ENCODE measurements at places on chromosomes 1 and 21.

DNA sequence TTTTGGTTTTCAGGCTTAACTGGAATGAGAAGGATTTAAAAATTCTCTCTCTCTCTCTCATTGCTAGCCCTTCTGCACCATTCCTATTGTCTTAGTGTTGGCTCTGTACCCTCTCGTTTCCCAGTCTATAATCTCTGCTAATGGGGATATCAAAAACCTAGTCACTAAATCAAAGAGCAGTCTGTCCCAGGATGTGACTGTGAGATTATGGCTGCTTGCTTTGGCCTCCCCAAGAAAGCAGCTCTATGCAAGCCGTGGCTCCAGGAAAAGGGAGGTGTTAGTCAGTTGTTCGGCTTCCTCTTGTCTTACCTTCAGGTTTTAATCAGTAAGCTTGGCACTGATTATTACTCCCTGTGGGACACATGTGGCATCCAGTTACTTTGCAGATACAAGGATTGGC lies 468.8 kb downstream of the USP25 start:
- no peak for DNase-seq

- DNase-seq: no peak
Observed at GRCh38 chr1:204435872-204436271, 24.3 kb upstream of the PPP1R15B start.

GRCh38 chr1:214341932-214342331 lies 61.0 kb downstream of the SMYD2 start:
- DNase-seq: no peak

DNA sequence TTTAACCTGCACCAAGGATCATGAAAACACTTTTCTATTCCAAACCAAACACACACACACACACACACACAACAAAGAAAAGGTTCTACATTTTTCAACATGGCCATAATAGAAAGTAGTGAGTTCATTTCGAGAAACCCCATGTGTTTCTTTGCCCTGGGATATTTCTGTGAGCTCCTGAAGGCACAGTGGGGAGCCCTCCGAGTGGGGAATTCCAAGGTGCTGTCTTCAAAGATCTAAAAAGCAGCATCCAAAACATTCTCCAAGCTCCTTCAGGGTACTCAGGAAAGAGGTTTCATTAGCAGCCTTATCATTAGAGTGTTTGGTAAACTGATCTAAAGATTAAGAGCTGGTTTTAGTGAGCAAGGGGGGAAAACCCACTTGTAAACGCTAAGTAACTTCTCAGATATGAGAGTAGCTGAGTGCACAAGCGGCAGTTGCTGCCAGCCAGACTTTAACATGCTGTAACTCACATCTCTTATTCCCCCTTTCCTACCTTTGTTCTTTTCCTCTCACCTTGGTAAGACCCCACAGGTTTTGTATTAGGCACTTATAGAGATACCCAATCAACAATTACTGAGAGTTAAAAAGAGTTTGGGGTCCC lies 38.3 kb downstream of the ZC3H11B start:
- DNase-seq: no peak

- no peak for DNase-seq
Observed at GRCh38 chr1:28755701-28756100, 19.0 kb downstream of the YTHDF2 start.

GRCh38 chr1:46516200-46516950 lies 26.7 kb downstream of the DMBX1 start:
- DNase-seq: no peak

DNA sequence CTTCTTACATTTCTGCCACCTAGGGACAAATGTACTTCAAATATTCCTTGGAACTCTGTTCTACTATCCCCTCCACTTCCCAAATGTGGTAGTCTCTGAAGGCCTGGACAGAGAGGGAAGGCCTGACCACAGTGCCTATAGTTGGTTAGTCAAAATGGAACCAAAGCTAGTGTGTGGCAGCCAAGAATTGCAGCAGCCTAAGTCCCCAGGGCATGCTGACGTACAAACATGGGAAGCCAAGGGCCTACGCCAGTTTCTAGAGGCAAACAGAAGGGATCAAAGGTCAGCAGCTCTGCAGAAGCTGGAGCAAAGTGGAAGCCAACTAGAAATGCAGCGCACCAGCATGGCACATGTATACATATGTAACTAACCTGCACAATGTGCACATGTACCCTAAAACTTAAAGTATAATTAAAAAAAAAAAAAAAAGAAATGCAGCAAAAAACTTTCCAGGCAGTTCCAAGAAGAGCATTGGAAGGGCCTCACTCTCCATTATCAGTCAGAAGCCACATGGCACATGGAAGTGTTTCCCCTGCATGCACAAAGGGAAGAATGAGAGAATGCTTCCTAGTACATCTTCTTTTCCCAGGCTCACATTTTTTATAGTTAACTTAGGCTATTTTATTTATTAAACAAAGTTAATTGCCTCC lies 39.4 kb upstream of the GADD45A start:
- peak; percentile 41 for DNase-seq

DNA sequence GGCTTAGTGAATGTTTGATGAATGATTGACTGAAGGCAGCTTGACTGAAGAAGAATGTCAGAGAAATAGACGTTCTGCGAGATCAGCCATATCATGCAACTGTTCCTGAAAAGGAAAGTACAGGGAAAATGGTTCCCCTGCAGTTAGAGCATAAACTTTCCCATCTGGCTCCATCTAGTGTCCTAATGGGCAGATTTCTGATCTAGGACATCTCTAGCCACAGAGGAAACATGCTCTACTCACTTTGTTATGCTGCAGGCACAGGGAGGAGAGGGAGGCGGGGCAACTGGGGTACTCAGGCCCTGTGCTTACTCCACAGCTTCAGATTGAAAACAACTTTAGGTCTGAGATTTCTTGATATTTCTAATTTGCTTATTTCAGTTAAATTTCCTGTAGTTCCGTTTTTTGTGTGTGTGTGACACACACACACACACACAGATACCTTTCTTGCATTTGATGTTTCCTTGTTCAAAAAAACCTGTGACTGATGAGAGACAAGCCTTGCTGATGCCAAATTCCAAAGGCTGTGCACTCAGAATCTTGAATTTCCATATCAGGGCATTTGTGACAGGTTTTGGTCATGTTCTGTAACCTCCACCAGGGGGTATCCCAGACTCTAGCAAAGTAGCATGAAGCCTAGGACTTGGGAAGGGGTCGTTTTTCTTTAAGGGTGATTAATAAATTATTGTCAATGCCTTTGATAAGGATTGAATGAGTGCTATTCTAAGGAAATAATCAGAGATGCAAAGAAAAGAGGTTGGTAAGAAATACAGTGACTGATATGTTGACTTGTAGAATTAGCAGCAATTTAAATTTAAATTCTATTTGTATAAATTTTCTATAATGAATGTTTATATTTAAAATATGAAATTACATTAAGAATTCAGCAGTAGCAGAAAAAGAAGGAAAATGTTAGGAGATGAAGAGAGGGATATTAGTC lies 139.7 kb upstream of the BEND5 start:
- peak; percentile 20 for DNase-seq

DNA sequence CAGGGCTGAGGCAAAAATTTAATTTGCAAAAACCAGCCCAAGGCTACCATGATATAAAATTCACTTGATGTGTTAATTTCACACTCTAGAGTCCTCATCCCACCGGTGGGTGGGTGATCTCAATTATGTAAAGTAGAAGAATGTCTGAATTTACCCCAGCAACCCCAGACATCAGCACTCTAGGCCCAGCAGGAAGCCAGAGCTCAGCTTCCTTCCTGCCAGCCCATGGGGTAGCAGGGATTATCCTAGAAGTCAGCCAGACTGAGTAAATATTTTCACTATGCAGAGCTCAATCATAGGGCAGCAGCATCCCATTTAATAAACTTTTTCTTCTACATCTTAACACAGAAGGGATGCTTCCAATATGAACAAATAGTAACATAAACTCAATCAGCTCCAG lies 71.0 kb downstream of the SIPA1L2 start:
- no peak for DNase-seq

DNA sequence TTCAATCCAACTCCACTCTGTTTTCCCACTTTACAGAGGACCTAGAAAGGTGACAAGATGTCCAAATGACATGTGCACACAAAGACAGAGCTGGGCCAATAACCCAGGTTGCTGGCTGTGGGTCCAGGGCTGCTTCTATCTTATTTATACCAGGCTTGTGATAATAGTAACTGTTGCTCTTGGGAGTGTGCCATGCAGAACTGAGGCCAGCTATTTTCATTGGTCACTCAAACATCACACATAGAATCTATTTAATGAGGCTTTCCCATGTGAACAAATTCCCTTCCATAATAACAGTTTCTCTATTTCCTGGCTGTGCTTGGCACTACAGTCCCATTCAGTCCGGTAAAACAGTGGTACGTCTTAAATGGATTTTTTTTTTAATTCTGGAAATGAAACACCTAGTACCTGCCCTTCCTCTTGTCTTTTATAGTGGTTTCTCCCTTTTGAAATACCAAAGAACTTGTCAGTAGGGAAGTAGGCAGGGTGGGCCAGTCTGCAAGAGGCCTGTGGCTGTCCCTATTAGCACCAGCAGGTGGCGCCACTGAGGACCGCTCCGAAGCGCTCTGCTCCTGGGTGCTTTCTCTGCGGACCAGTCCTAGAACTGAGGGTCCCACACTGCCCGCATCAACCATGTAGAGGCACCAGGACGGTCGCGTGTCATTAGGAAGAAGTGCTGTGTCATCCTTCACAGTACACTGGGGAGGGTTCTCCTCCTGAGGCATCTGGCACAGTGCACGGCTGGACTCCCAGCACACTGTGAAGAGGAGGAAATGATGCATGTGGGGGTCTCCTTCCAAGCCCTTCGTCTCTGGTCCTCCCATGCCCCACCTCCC lies 52.1 kb downstream of the GPR161 start:
- peak; percentile 80 for DNase-seq

DNA sequence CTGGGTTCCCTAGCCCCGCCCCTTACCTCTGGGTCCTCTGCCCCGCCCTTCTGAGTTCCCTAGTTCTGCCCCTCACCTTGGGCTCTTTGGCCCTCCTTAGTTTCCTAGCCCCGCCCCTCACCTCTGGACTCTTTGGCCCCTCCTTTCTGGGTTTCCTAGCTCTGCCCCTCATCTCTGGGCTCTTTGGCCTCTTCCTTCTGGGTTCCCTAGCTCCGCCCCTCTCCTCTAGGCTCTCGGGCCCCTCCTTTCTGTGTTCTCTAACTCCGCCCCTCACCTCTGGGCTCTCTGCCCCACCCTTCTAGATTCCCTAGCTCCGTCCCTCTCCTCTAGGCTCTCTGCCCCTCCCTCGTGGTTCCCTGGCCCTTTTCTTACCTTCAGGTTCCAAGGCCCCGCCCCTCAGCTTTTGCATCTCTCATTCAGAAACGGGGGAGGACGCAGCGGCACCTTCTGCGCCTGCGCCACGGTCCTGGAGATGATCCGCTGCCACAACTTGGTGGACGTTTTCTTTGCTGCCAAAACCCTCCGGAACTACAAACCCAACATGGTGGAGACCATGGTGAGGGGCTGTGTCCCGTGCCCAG lies 88.5 kb downstream of the PTPRU start:
- no peak for DNase-seq

DNA sequence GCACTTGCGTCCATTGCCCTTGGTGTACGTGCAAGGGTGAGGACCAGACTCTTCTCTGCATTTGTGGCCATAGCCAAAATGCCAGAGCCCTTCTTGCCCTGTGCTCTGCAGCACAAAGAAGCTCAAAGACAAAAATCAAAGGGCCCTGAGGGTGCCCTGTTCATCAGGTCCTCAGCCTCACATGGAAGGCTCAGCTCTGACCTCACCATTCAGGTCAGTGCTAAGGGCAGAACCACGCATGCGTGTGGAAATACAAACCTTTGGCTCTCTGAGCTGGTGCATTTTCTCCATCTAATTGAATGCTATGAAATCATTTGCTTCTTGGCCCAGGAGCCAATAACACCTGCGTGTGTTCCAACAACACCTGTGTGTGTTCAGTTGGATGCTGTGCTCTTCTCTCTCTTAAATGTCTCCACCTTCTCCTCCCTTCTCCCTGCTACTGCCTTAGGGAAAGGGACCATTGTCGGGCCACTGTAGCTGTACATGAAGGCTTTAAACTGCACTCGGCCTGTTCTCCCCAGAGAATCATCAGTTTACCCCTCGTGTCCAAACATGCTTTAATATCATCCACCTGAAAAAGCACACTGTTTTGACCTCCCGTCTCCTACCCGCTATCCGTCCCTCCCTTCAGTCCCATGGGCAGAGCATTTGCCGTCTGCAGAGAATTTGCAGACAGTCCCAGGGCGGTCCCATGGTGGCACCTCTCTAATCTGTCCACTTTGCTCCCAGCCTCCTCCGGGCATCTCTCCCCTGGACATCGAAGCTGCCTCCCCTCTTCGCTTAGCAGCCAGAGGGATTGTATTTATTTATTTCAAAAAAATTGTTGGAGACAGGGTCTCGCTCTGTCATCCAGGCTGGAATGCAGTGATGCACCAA lies 60.6 kb downstream of the EVA1C start:
- DNase-seq: no peak

GRCh38 chr1:156368889-156369684 lies at the start of gene RHBG:
RHBG (plus strand) TSS chr1:156369211; CDS start chr1:156369250, 39 bp downstream.
- DNase-seq: no peak
